ENCODE measurements at places on chromosomes 2 and 18.

GRCh38 chr2:36561237-36561944 lies 36.6 kb downstream of the FEZ2 start:
- no peak for DNase-seq

- no peak for DNase-seq
Observed at GRCh38 chr2:165572151-165572550, 102.7 kb downstream of the CSRNP3 start.

GRCh38 chr2:207328944-207329386 lies 163.2 kb upstream of the KLF7 start:
- DNase-seq, result no peak

GRCh38 chr2:46793423-46794416 lies 121.9 kb downstream of the MCFD2 start:
- DNase-seq, result no peak

- no peak for DNase-seq
Observed at GRCh38 chr18:58247363-58247834, 203.4 kb downstream of the NEDD4L start.

GRCh38 chr18:48837676-48838075 lies 113.1 kb downstream of the SMAD7 start:
- DNase-seq, result no peak

- DNase-seq, result no peak
Observed at GRCh38 chr2:99771681-99772333, 282.0 kb upstream of the REV1 start.
